ENCODE measurements at places on chromosomes 6 and 20.

DNA sequence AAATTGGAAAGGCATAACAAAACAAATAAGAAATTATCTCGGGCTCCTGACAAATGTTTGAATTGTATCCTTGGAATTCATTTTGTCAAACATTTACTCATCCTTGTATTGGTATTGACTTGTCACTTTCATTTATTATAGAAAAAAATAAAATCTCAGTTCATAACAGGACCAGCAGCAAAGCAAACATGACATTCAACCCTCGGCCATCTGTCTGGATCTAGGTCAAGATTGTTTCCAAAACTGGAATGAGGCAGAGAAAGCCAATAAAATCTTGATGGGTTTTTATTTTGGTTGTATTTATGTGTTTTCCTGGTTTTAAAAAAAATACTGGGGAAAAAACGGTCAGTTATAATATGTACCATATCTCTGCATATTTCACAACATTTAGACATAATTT is 42.9 kb upstream of the FABP7 start:
- no peak for DNase-seq

DNA sequence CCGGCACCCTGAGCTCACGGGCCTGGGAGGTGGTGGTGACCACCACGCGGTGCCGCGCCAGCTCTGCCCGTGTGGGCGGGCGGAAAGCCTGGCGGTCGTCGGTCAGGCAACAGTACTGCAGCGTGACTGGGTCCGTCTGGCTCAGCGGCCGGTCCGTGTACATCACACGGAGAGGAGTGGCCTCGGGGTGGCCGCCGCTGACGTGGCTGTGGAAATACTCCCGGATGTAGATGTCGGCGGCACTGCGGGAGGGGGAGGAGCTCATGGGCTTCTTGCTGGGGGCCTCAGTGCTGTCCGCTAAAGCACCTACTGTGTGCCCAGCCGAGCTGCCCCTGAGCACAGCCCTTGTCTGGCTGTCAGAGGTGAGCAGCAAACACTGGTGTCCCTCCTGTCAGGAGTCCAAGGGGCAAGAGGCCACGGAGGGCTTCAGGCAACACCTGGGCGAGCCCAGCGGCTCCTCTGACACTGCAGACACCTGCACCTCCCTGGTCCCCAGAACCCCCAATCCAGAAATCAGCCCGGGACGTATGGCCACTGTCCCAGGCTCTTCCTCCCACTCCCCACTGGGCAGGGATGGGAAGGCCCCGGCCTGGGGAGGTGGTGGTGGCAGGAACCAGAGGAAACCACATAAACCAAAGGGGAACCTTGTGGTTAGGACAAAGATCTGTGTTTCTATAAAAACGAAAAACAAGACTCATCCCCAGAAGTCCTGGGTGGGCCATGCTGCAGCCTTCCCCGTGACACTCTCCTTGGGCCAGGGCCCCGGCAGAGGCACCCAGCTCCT is 6.5 kb downstream of the HELZ2 start:
- no peak for DNase-seq

- DNase-seq = peak; percentile 88
Measured at GRCh38 chr6:150417899-150418826, 49.4 kb downstream of the IYD start.

GRCh38 chr6:82687855-82688254 is 324.2 kb downstream of the TPBG start:
- DNase-seq = no peak

DNA sequence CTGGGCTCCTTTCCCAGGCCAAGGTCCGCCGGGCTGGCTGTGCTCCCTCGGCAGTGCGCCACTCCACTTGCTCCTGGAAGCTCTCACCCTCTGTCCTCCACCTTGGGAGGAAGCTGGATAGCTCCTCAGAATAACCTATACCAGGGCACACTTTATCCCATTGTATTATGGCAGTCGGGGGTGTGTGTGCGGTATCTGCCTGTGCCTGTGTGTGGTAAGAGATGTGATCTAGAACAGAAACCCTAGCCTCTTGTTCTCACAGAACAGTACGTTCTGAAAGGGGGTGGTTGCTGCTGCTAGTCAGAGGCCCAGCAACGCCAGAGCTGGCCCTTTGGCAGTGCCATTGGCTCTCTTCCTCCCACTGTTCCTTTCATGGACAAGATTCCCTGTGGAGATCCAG is 168.4 kb downstream of the TBXT start:
- no peak for DNase-seq

DNA sequence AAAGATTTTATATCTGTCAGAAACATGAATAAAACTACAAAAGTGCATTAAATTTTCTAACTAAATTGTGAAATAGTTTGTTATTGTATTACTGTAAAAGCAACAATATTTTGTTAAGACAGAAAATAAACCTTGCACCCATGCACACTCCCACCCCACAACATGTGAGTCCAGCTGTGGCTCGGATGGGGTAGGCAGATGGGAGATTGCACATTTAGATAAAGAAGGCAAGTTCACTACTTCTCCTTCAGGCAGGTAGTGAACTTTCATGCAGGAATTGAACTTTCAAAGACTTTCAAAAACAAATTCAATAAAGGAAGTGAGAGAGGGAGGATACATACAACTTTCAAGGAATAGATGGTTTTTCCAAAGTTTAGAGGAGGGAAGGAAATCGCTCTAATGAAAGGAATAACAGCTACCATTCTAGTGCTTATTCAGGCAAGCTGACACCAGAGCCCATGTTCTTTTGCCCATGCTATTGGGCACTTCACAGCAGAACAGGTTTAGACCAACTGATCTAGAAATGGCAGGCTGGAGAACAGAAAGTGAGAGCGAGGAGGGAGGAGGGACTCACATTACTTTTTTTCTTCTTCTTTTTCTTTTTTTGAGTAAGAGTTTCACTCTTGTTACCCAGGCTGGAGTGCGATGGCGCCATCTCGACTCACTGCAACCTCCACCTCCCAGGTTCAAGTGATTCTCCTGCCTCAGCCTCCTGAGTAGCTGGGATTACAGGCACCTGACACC is 28.5 kb downstream of the SF3B5 start:
- no peak for DNase-seq

- DNase-seq = no peak
Measured at GRCh38 chr20:22863826-22864225, 171.3 kb upstream of the SSTR4 start.

Data from fibroblast of skin of right quadriceps (primary cell).